ENCODE measurements at places on chromosomes 4 and X.

- DNase-seq, result peak; percentile 26
Observed at GRCh38 chr4:48341776-48342605, 662 bp downstream of the SLAIN2 start.

- no peak for DNase-seq
Observed at GRCh38 chr4:46937493-46937892, 28.4 kb upstream of the COX7B2 start.

GRCh38 chr4:32172761-32173160 is 1452.6 kb downstream of the PCDH7 start:
- DNase-seq, result no peak

GRCh38 chrX:53714580-53715345 is 28.2 kb upstream of the HUWE1 start:
- DNase-seq, result peak; percentile 8

DNA sequence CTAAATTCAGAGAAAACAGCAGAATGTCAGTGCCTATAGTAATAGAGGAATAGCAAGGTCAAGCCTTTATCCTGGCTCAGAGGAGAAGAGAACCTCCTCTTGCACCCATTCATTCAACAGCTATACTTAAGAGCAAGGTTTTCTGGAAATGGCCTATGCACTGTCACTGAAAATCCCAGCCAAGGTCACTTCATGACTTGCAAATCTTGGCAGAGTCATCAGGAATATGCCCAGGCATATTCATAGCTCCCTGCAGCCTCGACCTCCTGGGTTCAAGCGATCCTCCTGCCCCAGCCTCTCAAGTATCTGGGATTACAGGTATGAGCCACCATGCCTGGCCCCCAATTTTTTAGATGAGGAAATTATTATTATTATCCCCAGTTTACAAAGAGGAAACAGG is 35.8 kb upstream of the NOCT start:
- no peak for DNase-seq

DNA sequence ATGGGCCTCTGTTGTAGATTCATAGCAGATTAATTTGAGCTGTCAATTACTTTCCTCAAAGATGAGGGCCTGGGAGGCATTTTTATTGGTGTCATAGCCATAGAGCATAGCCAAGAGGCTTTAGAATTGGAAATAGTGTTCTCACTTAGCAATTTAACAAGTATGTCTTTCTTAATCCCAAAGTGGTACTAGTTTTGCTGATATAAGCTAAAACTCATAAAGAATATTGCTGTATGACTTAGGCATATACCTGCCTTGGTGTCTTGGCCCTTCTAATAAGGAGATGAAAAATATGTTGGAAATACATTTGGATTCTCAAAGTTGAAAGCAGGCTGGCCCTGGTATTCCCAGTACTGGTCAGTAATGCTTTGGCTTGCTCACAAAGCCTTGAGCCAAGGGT is 221.5 kb upstream of the CXCL13 start:
- DNase-seq, result no peak

DNA sequence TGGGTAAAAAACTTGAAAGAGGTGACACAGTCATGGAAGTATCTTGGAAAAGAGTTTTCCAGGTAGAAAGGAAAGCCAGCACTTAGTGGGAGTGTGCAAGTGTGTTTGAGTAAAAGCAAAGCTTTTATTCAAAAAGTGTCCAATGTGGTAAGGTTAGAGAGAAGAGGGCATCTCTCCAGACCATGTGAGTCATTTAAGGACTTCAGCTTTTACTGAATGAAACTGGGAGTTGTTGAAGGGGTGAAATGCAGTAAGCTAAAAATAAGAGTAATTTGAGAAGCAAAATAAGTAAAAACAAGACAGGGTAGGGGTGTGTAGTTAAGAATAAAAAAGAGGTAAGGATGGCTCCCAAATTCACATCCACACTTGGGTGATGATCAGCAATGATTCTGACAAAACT is 238.9 kb downstream of the SLC7A11 start:
- no peak for DNase-seq

DNA sequence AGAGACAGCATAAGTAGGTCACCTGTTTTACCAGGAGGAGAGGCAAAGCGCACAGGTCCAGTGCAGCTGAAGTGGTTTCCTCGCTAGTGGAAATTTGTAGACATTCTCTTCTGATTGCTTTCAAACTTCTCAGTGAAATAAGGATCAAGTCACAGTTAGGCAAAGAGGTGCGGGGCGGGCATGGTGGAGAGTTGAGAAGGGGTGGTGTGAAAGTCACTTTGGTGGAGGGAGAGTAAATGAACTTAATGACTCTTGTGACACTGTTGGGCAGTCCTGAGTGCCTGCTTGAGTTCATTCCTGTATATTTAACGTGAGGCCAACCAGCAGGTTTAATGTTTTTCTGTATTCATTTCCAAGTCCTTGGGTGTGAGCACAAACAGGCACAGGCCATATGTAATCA is 235.6 kb downstream of the TRIML1 start:
- no peak for DNase-seq

GRCh38 chr4:185825737-185826136 is 13.7 kb upstream of the SORBS2 start:
- DNase-seq, result no peak

DNA sequence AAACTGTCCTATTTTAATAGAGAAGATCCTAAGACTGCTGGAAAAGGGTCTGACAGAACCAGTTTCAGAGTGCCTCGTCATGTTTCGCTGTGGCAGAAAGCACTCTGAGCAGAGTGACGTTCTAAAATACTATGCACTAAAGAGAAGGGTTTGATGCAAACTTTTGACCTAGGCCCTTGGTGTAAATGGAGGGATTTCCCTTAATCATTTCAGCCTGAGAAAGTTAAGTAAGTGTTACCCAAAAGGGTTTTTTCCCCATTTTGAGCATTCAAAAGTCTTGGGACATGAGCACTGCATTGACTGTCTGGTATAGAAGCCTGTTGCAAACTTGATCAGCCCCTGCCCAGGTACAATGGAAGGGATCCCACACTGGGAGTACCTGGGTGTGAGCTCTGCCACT is 157.5 kb upstream of the ATOH1 start:
- DNase-seq, result no peak

- no peak for DNase-seq
Observed at GRCh38 chr4:81951891-81952455, 421.8 kb downstream of the HNRNPD start.

- DNase-seq, result no peak
Observed at GRCh38 chr4:186765138-186765537, 41.5 kb upstream of the FAT1 start.

DNA sequence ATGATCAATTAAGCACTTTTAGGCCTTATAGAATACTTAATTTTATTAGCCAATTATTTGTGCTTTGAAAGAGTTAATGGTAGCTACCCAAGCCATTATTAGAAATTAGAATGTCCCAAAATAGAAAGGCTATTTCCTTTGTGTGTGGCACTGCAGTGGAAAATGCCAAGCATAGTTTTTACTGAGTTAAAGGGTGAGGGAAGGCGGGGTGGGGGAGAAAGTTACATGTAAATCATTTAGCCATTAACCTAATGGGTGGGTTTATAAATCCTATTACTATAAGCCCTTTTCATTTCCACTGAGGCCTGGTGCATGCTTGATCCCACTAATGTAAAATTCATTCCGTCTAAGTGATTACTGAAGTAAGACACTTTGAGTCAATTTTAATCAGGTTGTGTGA is 105.8 kb downstream of the POLA1 start:
- no peak for DNase-seq

DNA sequence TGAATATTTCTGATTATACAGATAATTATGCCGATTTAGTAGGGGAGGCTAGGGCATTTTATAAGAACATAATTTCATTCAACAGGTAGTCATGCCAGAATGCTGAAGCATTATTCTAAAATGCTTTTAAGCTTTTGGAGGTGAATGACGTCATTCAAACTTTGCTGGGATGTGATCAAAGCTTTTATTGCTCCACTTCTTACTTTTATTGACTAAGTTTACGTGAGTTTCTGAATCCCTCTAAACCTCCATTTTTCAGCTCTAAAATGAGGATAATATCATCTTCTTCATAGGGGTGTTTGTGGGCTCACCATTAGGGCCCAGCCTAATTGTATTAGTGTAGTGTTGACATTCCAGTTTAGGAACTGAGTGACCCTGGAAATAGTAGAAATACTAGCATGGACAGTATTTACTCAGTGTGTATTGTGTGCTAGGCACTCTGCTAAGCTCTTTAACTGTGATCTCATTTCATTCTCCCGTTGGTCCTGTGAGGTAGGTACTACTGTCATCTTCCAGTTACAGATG is 3.0 kb downstream of the WWC2 start:
- no peak for DNase-seq

GRCh38 chrX:111164728-111165127 is 68.7 kb downstream of the PAK3 start:
- no peak for DNase-seq

GRCh38 chr4:107572281-107572680 is 147.8 kb downstream of the PAPSS1 start:
- no peak for DNase-seq

DNA sequence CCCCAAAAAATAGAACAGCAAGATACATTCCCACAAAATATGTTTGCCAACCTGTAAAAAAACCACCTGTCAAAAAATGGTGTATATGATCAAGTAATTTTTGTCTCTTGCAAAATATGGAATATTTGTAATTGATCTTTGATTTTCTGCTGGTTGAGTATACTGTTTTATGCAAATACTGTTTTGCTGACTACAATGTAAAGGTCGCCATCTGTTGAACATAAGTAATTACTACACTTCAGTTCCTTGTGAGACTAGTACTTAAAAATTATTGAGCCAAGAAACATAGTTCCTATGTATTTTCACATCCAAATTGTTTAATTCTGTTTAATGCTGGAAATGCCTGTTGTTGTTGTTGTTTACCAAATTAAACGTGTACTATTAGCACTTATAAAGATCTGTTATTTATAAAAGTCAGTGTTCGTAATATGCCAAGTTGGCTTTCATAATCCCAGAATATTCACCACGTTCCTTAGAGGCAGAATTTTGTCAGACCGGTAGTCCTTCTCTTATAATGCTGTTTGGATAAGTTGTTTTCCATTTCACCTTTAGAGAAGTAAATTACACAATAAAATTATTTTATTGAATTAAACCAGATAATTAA is 144.2 kb downstream of the PDLIM5 start:
- DNase-seq, result no peak

GRCh38 chrX:132685276-132685675 is 196.4 kb upstream of the MBNL3 start:
- DNase-seq, result no peak

DNA sequence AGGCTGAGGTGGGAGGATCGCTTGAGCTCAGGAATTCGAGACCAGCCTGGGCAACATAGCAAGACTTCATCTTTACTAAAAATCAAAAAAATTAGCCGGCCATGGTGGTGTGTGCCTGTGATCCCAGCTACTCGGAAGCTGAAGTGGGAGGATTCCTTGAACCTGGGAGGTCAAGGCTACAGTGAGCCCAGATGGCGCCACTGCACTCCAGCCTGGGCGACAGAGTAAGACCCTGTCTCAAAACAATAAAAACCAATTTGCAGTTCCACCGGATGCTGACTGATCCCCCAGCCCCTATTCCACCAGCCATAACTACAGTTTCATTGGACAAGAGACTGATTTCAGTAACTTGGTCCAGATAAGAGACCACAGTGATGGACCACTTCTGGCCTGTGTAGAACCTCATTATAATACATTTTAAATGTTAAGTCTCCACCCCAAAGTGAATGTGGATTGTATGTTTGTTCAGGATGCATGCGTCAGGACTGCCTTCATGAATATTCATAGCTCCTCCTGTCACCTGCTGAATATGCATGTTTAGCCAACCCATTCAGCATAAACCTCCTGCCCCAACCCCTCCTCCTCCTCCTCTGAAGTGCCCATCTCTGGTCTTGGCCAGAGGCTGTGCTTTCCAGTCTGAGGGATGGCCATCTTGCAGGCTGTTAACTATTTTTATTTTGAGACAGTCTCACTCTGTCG is 2.3 kb upstream of the SLBP start:
- DNase-seq, result no peak

- no peak for DNase-seq
Observed at GRCh38 chrX:76987381-76987780, 459.8 kb upstream of the FGF16 start.
